ENCODE measurements at places on chromosomes 1 and 21.

DNA sequence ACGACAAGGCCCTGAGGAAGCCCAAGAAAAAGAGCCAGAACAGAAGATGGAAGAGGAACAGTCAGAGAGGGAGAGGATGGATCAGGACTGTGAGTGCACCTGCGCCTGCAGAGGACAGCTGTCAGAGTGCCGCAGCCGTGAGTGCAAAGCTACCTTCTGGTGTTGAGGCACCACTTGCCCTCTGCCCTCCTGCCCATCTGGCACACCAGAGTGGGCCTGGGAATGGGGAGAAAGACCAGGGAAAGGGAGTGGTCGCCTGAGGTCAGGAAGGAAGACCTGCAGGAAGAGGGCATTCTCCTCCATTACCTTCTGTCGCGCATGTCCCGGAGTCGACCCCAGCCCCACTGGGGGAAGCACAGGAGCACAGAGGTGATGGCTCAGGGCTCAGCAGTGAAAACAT, 26.2 kb downstream of the VASH2 start:
- DNase-seq, result no peak

DNA sequence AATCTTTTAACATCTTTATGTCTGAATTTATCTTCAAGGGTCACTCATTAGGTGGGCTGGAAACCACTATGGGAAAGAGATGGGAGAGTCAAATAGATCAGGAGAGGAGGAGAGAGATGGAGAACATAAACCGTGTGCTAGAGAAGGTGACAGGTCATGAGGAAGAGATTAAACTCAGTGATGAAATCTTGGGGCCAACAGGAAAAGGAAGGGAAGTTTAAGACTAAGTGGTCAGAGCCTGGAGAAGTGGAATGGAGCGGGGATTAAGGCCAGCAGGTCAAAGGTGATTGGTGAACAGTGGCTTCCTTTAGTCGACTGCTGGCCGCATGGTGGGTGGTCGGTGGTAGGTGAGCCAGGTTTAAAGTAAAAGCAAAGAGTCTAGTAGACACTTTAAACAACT, 169.3 kb upstream of the IVNS1ABP start:
- no peak for DNase-seq

- DNase-seq, result no peak
These were observed 126.8 kb upstream of the ZNF644 start for GRCh38 chr1:91148641-91149069.

GRCh38 chr1:51433269-51433971, 85.6 kb downstream of the EPS15 start:
- DNase-seq, result no peak

- no peak for DNase-seq
These were observed 2.6 kb downstream of the HMGN2 start for GRCh38 chr1:26474818-26475217.
